ENCODE measurements at places on chromosomes 4 and X.

DNA sequence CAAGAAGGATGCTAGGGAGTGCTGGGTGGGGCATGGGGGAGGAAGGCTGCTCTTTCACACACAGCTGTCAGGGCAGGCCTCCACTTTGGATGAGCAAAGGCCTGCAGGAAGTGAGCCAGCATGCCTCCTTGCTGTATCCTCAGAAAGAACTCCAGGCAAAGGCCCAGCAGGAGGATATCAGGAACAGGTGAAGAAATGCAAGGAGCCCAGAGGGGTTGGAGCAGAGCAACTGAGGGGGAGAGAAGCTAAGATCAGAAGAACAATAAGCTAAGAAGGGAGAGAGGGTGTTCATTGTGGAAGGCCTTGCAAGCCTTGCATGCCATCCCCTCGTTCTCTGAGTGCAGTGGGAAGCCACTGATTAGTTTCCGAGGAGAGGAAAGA is 115.1 kb downstream of the CAMK2D start:
- no peak for DNase-seq

DNA sequence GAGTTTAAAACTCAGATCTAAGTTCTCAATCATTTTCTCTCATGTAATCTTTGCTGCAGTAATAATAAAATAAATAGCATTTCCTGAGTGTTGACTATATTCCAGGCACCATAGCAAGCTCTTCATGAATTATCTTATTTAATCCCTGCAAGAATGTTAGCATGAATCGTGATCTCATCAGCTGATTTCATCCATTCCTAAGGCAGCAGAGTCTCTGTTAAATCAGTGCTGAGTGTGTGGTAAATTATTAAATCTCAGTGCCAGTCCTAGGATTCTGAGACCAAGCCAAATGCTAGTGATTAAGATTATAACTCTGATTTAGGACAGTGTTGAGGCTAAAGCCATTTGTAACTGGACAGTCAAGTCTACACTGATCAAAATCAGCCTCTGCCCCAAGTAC is 240.3 kb upstream of the TAPT1 start:
- no peak for DNase-seq

DNA sequence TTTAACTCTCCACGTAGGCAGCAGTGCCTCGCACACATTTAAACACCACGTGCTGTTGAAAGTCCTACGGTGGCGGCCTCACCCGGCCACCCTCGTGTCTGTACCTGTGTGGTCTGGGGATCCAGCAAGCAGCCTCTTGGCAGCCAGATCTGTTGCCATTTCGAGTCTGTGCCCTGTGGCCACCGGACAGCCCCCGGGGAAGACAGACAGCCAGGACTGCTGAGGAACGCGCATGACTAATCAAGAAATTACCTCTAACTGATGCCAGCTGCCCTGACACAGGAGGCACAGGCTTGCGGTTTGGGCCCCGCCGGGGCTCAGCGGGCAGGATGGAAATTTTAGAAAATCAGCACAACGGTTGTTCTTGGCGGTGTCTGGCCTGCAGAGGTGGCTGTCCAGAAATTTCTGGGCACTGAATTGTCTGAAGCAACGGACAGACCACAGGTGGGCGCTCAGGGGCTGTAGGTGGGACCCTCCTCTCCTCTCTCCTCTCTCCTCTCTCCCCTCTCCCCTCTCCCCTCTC is 15.6 kb upstream of the ASMTL start:
- peak; percentile 83 for DNase-seq

DNA sequence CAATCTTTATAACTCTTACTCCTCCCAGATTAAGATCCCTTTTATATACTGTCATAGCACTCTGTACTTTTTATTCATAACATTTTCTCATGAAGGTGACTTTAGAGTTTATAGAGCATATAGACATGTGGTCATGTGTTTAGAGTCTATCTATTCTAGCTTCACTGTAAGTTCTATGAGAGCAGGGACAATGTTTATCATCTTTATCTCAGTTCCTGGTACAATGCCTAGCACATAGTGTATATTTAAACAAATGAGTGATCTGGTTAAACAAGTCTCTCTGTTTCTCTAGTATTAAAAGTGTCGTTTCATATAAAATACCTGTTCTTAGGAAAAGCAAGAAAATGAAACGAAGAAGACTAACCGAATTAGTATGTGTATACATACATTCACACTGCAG is 3.2 kb downstream of the CXCL6 start:
- DNase-seq: no peak

GRCh38 chrX:47620303-47620685 is 637 bp upstream of the SYN1 start:
- no peak for DNase-seq

- DNase-seq: no peak
Observed at GRCh38 chr4:99395595-99396364, 39.4 kb downstream of the ADH7 start.

DNA sequence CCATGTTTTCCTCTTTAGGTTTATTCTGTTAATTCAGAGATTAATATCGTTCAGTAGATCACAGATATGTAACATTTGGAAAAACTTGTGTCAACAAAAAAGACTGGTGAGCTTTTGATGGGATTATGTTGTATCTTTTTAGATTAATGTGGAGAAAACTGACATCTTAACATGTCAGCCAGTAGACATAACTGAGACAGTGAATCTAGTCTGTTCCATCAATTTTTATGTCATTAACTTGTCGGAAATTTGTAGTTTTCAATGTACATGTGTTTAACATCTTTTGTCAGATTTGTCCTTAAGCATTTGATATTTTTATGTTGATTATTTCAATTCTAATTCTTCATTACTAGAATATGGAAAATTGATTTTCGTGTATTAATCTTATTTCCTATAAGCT is 42.0 kb downstream of the APELA start:
- DNase-seq: no peak

GRCh38 chrX:147899379-147900114 is 12.2 kb upstream of the FMR1 start:
- DNase-seq: no peak

GRCh38 chr4:32574803-32575202 is 1854.6 kb downstream of the PCDH7 start:
- DNase-seq: no peak

DNA sequence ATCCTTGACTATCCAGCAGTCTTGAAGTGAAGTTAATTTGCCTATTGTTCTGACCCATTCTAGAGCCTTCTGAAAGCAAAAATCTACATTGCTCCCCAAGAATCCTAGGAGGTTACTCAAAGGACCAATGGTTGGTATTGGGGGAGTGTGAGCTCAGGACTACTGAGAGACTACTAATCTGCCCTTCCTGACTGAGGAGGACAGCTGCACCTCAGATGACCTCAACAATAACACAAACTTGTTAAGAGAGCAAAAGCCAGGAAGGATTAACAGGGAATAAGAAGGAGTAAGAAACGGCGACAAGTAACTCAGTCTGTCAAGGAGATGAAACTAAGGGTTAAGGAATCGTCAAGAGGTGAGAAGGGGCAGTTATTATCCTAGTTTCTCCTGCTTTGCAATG is 43.4 kb downstream of the IDS start:
- DNase-seq: no peak

DNA sequence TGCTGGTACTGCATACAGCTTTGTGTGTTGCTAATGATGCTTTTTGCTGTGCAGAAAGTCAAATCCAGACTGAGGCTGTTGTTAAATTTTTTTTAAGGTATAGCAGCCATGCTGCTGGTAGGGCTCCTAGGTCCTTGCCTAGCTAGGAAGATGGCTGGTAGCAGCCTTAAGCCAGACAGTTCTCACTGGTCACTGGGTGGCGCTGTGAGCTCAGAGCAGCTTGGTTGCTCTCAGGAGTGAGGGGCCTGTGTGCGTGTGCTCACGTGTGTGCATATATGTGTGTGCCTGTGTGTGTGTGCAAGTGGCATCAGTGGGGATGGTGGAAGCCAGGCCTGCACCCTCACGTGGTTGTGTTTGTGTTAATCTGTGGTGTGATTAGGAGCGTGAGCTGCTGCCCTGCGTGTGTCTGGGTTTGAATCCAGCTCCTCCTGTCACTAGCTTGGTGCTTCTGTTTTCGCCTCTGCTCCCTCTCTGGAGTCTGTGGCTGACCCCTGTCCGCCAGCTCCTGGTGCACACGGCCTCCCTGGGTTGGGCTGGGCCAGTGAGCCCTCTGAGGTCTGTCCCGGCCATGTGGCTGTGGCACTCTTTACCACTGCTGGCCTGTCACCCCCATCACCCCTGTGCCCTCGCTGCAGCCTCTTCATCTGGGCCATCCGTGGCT is 46.1 kb downstream of the SORCS2 start:
- DNase-seq: no peak

- DNase-seq: no peak
Observed at GRCh38 chr4:173189117-173189693, 20.6 kb downstream of the GALNT7 start.

DNA sequence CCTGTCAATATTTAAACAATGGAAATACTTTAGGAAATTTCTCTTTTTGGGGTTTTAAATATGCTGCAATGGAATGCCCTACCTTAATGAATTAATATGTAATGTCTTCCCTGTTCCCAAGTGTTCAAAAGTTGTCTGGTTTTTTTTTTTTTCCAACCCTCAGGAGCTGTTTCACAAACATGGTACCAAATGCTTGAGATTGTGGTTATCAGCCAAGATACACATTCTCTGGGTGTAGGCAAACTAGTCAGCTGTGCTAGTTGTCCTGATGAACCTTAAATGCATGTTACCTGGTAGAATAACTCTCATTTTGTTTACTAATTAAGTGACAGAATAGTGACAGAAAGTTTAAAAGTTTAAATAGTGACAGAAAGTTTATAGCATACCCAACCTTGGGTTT is 50.7 kb downstream of the FHL1 start:
- no peak for DNase-seq

DNA sequence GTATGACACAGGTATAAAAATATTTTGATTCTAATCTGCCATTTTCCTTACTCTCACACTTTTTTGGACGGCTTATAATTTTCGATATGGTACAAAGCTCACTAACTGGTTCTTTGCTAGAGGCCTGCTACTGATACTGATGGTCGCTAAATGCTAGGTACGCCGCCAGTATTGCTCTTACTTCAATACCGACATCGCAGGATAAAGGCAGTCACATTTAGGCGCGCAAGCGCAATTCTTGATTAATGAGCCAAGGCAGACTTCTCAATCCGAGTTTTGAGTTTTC is 557 bp upstream of the USP38 start:
- no peak for DNase-seq

DNA sequence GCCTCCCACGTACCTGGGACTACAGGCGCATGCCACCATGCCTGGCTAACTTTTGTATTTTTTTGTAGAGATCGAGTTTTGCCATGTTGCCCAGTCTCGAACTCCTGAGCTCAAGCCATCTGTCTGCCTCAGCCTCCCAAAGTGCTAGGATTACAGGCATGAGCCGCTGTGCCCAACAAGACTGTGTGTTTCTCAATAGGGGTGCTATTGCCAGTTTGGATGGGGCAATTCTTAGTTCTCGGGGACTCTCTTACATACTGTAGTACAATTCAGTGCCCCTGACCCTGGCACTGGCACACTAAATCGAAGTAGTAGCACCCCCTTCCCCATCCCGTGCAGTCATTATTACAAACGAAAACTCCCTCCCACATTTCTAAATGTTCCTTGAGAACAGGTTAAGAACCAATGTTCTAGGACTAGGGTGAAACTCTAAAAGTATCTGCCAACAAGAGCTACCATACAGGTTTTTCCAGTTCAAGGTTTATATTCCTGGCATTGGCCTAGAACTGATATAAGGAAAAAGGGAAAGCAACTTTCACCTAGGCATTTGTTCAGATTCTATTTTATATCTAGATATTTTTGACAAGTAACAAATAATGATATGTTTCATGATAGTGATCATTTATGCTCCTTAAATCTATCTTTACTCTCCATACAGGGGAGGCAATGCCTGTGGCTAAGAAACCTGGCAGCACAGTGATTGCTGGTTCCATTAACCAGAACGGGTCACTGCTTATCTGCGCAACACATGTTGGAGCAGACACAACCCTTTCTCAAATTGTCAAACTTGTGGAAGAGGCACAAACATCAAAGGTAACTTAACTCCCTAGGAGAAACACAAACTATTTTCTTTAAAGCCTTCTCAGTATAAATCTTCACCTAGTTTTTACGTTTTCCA is 50.4 kb upstream of the PGAM4 start:
- no peak for DNase-seq

DNA sequence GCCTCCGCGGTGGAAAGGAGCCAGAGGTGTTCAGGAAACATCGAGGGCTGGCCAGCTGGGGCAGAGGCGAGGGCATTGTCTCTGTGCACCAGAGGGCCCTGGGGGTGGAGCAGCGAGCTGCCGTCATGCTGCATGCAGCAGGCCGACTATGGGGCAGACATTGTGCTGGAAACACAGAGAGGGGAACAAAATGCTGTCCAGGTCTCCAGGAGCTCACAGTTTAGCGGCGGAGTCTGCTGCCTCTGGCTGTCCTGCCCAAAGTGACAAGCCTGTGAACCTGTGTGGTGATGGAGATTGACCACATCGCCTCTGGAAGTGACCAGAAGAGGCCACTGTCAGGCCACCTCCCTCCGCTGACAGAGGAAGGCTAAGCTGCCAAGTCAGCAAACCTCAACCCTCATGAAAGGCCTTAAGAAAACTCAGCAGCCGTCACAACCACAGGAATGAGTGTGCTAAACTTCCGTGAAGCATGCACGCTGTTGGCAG is 20.1 kb upstream of the SASH3 start:
- DNase-seq: peak; percentile 64

- DNase-seq: no peak
Observed at GRCh38 chrX:34332334-34332733, 200.2 kb upstream of the FAM47A start.

DNA sequence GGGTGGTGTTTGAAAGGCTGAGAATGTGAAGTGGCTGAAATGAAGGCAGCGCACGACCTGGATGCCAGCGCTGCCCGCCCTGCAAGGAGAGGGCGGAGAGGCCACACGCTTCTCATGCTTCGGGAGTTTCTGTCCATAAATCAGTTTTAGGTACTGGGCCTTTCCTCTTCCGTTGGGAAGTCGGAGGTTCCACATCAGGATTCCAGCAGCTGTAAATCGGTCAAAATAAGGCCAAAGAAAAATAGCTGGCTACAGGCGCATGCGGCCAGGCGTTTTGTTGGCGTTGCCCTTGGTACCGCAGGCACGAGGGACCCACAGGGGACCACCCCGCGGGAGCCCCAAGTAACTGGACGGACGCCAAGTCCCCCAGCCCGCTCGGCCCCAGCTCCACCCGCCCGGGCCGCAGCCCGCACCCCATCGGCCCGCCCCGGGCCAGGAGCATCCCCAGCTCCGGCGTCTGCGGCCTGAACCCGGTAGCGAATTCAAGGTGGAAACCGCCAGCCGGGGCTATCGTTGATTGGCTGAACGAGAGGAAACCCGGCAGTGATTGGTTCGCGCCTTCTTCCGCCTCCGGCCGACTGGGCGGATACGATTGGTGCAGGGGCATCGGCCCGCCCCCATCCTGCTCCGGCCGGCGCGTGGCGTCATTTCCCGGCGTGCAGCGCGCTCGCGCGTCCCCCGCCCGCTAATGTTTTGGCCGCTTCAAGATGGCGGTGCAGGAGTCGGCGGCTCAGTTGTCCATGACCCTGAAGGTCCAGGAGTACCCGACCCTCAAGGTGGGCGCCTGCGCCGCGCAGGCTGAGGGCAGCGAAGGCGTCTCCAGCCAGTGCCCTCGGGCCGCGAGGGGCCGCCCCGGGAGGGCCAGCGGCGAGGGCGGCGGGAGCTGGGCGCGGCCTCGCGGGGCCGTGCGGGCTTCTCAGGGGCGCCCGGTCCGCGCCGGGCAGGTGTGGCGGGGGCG is at the start of gene MAEA:
MAEA (plus strand) TSS at position 685 of the 958 bp plus-strand sequence; CDS start at position 708, 23 bp downstream.
- DNase-seq: peak; percentile 97

Measured in CD4-positive, alpha-beta T cell treated with Interleukin-4 for 1 hour (primary cell).